Glutamatergic neuron (in vitro differentiated cells): ENCODE measurements at places on chromosomes 2 and 18.

DNA sequence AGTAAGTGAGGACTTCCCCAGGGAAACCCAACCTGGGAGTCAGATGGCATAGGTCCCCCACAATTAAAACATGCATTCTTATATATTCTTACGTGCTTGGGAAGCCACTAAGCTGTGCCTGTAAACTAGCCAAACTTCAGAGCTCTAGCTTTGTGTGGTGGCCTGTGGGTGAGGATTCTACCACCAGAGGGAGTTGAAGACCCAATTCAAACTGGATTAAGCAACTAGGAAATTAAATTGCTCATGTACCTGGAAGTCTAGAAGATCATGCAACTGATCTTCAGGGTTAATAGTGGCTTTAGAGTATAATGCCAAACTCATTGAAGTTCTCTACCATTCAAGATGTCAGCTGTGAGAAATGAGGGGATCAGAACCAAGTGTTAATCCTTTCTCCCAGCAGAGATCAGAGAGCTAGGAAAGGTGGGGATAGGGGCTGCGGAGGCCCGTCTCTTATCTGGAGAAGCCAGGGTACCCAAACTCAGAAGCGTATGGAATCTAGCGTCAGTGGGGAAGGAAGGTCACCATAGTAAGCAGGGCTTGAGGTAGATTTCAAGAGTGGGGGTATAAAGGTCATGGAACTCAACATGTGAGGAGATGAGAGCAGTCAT lies 53.2 kb upstream of the CCDC85A start:
- H3K27ac ChIP-seq: no peak overlapping the region
- DNase-seq: peak; percentile 38
- H3K36me3 ChIP-seq: no peaks in the 10 kb centered on the region
- H3K4me3 ChIP-seq: no peak overlapping the region
- H3K4me1 ChIP-seq: peaks cover 40% of the 10 kb centered on the region
- H3K27me3 ChIP-seq: no peaks in the 10 kb centered on the region

- peaks cover 5% of the 10 kb centered on the region for H3K36me3 ChIP-seq
- H3K4me1 ChIP-seq: peaks cover 7% of the 10 kb centered on the region
- DNase-seq: no peak
Measured at GRCh38 chr18:56382541-56382940, 255.9 kb downstream of the TXNL1 start.

- H3K4me3 ChIP-seq: no peak overlapping the region
- H3K4me1 ChIP-seq: no peaks in the 10 kb centered on the region
- DNase-seq: no peak
- peaks cover 4% of the 10 kb centered on the region for H3K27me3 ChIP-seq
- H3K27ac ChIP-seq: no peak overlapping the region
Measured at GRCh38 chr2:101287303-101287702, 21.2 kb downstream of the RNF149 start.

DNA sequence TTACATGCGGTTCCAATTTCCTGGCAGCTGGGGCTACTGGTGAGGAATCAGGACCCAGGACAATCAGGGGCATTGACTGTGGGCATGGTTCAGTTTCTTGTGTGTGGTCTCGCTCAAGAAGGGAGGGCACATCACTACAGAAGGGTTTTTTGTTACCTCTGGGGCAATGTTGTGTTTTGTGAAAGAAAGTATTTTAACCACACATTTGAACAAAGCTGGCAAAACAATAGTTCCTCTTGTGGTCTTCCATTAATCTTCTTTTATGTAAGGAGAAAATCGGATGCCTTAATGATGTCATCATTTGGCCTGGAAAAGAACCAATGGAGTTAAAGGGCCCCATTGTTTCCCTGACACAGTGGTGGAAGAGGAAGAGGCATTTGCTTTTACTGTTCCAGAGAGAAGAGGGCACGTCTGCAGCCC lies 197.4 kb downstream of the SH3BP4 start:
- no peak overlapping the region for H3K4me3 ChIP-seq
- H3K27me3 ChIP-seq: peaks cover 4% of the 10 kb centered on the region
- no peaks in the 10 kb centered on the region for H3K4me1 ChIP-seq
- no peaks in the 10 kb centered on the region for H3K36me3 ChIP-seq
- no peak overlapping the region for H3K27ac ChIP-seq

DNA sequence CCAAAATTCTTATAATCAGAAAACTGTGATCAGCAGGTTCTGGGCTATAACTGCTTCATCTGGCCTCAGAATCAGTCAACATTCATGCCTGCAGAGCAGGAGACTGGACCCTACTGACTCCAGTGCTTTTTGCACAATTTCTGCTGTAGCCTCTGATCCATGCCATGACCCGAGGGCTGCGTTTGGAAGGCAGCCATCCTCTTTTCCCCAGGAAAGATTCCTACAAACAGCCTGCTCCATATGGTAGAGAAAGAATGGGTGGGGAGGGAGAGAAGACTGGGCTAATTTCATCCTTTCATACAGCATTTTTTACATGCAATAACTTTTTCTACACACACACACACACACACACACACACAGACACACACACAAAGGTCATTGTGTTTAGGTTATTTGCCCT lies 133.0 kb upstream of the MMADHC start:
- no peak overlapping the region for H3K4me3 ChIP-seq
- DNase-seq: no peak
- peaks cover 7% of the 10 kb centered on the region for H3K4me1 ChIP-seq
- no peaks in the 10 kb centered on the region for H3K36me3 ChIP-seq
- H3K27me3 ChIP-seq: no peaks in the 10 kb centered on the region

DNA sequence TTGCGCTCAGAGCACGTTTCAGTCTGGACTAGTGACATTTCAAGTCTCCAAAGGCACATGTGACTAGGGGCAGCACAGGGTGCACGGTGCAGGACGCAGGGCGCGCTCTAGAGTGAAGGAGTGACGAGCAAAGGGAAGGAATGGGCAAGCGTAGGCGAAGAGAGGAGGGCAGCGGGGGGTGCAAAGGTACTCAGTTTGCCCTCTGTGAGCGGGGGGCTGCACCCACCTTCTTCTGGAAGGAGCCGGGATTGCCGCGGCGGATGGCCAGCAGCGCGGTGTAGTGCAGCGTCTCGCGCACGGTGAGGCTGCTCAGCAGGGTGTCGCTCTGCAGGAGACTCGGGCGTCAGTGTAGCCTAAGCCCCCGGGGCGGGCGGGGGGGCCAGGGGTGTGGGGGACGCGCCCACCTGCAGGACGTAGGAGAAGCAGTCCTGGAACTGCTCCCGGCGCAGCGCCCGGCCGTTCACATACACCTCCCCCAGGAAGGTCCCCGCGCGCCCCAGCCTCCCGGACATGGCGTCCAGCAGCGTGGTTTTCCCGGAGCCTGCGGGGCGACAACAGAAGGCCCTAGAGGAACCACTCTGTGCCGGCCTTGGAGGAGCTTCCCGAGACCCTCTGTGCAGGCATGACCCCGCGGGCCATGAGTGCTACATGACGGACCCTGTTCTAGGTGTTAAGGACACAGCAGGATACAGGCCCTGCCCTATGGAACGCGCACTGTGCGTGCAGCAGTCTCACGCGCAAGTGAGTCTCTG lies 6.9 kb downstream of the ABCG5 start:
- peaks cover 3% of the 10 kb centered on the region for H3K4me1 ChIP-seq
- H3K27ac ChIP-seq: no peak overlapping the region
- peaks cover 5% of the 10 kb centered on the region for H3K27me3 ChIP-seq
- no peaks in the 10 kb centered on the region for H3K36me3 ChIP-seq
- DNase-seq: peak; percentile 47
